ENCODE measurements at places on chromosomes 2 and 18.

DNA sequence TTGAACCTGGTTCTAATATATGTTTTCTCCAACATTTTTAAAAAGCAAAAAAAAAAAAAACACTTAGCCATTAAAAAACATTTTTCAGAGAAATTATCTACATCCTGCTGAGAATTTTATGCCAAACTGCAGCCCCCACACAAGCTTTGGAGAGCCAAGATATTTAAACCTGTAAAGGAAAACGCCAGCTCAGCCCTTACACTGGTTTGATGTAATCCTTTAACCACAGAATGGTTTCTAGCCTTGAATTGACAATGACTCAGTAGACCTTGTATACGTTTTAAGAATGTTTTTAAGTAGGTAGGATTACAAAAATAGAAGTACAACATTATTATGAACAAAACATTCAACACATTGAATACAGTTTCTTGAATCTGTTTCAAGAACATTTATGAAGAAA is 113.6 kb downstream of the BABAM2 start:
- DNase-seq, result no peak

- DNase-seq, result no peak
Observed at GRCh38 chr2:240598311-240598911, 11.9 kb downstream of the CAPN10 start.

DNA sequence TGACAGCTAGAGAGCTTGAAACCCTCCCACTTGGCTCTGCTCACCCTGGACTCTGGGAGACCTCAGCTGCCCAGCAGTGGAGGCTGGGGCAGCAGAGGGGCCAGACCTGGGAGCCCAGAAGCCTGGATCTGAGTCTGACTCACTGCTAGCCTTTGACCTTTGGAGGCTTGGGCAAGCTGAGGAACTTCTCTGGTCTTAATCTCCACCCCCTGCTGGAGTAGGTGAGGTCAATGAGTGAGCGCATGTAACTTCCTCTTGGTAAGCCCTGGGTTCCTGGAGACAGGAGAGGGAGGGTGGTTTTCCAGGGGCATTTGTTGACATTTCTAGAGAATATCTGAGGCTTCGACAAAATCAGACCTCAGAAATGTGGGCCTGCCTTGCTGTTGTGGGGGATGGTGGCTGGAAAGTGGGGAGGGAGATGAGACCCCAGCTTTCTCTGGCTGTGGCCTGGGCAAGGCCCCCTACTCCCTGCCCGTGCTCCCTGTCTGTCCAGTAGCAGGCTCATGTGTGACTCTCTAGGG is 73.0 kb upstream of the YWHAQ start:
- no peak for DNase-seq

DNA sequence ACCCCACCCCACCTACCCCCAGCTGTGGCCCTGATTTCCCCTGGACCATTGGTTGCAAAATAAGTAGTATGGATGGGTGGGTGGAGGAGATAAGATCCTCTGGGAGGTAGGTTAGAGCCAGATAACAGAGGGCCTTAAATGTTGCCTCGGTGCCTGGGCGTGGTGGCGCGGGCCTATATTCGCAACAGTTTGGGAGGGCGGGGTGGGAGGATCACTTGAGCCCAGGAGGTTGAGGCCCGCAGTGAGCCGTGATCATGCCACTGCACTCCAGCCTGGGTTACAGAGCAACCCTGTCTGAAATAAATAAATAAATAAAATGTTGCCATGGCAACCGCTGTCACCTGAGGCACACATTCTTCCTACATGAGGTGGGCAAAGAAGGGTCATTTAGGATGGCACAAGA is 103.3 kb upstream of the GATA6 start:
- DNase-seq, result no peak

DNA sequence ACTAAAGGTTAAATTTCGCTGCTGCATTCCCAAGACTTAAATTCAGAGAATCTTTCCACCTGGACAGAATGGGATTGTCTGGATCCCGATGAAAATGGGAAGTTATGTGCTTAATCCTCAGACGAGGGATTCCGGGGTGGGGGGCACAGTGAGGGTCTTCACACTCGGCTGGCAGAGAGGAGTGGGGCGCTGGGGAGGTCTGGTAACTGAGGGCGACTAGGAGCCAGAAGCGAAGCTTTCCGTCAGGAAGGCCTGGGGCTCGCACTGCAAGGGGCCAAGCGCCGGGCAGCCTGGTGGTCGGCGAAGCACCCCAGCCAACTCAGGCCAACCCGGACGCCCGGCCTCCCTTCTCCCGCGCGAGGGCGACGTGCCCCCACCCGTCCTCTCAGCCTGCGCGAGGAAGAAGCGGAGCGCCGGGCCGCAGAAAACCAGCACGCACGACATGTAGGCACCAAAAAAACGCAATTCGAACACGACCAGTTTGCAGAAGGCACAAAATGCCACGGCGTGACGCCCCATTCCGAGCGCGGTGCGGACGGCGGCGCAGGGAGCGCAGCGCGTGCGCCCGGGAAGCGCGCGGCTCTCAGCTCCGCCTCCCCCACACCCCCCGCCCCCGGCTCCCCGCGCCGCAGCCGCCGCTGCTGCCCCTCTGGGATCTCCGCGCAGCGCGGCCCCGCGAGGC is 188.1 kb downstream of the ZEB2 start:
- no peak for DNase-seq
